ENCODE measurements at places on chromosomes 2 and 18.

DNA sequence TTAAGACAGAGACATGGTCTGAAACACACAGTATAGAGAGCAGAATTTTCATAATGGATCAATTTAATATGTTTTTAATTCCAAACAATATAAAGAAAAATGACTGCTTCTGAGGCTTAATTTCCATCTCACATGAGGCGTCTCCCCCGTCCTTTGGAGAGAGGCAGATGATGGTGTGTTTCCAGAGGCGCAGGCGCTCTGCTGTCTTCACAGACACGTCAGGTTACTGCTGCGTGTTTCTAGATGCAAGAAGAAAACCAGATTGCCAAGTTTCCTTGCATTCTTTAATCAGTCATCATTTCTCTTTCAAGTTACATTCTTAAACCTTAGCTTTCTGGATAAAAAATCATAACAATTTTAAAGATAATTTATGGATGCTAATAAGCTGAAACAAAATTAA, 160.2 kb downstream of the ATP9B start:
- DNase-seq: no peak

DNA sequence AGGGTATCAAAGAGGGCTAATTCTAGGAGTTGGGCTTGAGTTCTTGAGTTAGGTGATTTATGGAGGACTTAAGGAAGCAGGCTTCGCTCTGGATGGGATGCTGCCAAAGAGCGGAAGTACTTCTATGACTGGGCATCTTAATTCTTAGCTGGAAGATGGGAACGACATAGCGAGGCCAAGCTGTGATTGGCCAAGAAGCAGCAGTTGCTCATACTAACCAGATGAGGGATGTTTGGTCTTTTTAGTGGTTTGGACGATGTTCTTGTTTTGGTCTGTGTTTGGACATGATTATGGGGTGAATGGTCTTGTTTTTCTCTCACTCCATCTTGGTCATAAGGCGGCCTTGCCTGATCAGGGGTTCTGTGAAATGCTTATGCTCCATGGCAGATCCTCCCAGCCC, 133.7 kb downstream of the MSH2 start:
- no peak for DNase-seq

DNA sequence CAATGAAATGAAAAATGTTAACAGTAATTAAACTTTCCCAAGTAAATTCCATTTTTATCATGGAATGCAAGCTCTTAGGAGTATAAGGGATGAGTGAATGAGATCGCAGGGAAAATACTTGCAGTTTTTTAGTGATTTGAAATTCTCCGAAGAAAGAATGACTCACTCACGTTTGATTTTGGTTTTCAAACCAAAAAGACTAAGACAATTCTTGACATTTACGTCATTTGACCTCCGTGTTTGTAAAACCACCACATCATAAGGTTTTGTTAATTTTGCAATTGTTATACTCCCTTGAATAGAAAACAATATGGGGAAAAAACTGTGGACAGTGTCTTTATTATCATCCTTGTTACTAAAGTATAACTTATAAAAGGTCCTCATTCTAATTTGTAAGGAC, 29.4 kb downstream of the COL4A4 start:
- DNase-seq: no peak

DNA sequence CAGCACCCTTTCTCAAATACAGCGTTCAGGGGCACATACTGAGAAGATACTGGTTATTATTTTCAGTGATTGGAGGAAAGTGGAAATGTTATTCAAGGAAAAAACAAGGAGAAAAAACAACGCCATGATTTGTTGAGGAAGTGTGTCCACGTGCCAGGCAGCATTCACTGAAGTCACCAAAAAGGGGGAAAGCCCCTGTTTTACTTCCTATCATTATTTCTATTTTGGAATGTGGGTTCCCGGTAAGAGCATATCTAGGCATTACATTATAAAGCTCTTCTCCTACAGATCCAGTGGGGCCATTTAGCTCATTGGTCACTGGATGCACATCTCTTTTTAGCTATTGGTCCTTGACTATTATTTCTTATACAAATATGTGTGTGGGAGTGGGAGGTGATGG, 518.7 kb downstream of the TXNL1 start:
- DNase-seq: no peak

DNA sequence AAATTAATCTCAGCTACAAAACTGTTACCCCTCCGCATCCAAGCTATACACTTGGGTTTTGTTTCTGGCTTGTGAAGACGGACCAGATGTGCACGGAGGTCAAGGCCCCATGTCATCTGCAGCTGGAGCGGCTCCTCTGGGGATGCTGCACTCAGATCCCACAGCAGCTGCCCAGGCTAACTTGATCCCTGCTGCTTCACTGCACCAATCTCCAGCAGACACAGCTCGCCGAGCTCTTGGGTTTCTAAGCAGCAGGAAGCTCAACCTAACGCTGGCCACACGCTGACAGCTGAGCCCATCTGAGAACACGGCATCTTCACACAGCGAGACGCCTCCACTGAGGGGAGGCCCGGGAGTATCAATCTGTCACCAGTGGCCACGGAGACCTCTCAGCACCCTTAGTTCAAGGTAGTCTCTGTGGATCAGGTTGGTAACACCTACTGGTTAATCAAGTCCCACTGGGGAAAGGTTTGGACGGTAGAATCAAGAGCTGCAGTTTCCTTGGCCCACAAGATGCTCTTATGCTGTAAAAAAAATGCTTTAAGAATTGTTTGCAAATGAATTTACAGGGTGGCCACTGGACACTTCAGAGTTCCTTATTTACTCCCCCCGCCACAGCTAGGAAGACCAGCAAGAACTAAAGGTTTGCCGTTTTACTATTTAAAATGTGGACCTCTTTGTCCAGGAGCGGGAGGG, 67.5 kb downstream of the EMILIN2 start:
- no peak for DNase-seq

DNA sequence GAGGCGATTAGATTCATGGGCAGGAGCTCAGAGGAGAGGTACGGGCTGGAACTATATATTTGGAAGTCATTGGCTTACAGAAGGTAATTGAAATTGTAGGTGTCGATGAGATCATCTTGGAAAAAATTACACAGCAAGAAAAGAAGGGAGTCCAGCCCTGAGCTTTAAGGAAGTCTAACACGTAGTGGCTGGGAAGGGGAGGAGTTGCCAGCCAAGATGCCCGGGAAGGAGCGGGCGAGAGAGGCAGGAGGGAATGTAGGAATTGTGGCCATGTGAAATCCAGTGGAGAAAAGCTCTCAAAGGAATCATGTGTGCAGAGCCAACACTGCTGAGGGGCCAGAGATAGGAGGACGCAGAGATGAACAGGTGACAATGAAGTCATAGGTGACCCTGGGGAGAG, 25.6 kb upstream of the SCYGR1 start:
- DNase-seq: no peak

GRCh38 chr18:68742206-68742605, 27.3 kb upstream of the TMX3 start:
- DNase-seq: no peak

GRCh38 chr2:234752966-234753365, 198.9 kb upstream of the SH3BP4 start:
- no peak for DNase-seq

DNA sequence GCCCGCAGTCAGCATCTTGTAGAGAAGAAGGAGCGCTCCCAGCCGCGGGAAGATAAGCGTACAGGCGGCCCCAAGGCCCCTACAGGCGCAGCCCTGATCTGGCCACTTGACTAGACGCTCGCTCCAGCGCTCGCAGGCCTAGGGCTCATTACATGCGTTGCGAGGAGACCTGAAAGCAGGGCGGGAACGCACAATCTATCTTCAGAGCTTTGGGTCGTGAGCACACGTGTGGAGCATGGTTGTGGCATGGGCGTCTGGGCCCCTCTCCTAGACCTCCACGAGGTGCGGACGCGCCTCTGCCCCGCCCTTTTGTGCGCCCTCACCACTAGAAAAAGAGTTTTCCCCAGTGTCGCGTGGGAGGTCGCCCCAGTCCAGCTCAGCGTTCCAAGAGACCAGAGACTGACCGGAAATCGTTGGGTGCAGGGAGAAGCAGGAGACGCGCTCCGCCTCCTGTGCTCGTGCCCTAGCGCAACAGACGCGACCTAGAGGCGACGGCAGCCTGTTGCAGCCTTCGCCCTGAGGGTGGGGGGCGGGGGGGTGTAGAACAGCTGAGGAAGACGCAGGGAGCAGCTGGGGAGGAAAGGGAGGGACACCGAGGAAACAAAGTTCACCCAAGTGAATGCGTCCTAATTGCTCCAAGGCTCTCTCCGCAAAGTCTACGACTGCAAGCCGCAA, 12.6 kb downstream of the NR4A2 start:
- no peak for DNase-seq

- DNase-seq: no peak
These were observed 27.8 kb upstream of the RHOB start for GRCh38 chr2:20419007-20419576.

- DNase-seq: no peak
These were observed 27.1 kb upstream of the SMAD7 start for GRCh38 chr18:48977914-48978313.

- DNase-seq: peak; percentile 24
These were observed 207.2 kb downstream of the SLC8A1 start for GRCh38 chr2:40244675-40245074.

GRCh38 chr2:197911667-197912066, 107.3 kb downstream of the PLCL1 start:
- DNase-seq: no peak

DNA sequence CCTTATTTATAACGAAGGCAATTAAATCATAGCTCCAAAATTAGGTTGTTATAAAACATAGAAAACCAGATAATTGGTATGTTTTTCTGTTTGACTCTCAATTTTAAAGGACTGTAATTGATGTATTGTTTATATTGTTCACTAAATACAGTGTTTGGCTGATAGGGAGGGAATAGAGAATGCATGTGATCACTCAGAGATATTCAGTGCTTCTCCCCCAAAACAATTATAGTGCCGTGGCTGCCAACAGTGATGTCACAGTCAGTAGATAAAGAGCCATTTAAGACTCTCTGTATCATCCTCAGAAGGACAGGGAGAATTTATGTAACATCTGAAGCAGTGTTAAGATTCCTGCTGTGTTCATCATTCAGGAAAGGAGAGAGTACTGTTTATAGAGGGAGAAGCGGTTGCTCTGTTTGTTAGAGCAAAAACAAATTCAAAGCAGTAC, 69.6 kb downstream of the PHLPP1 start:
- no peak for DNase-seq

- DNase-seq: no peak
These were observed 1143.4 kb downstream of the CNTNAP5 start for GRCh38 chr2:125168442-125168841.

DNA sequence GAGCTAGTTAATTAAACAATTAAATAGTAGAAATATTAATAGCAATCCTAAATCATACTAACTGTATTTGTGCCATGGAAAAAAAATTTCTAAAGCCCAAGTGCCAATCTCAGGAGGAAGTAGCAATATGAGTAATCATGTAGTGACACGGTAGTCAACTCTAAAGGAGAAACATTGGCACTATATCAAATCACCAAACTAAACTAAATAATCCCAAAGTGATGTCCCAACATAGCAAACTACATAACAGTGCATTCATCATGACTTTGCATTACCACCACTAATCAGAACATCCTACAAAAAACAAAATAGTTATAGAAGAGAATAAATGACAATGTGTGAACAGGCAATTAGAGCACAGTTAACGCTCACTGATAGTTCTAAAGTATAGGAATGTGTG, 195.1 kb downstream of the EXOC6B start:
- no peak for DNase-seq

DNA sequence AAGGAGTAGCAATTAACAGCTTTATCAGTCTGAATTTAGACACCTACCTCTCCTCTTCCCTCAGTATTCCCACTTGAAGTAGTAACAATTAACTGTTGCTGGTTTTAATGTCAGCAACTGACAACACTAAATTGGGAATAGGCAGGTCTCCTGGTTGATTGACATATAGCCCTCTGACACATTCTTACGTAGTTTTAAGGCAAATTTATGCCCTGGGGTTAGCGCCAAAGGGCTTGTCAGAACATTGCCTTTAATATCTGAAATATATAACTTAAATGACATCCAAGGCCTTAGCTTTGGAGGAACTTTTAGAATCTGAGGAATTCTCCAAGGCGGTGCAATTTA, 7.4 kb downstream of the ASXL3 start:
- DNase-seq: no peak

GRCh38 chr2:157170299-157170698, 87.2 kb upstream of the GALNT5 start:
- no peak for DNase-seq

- DNase-seq: no peak
These were observed 1.4 kb downstream of the UGP2 start for GRCh38 chr2:63843093-63843492.

GRCh38 chr2:210262036-210262435, 36.8 kb upstream of the ACADL start:
- no peak for DNase-seq
